ENCODE measurements at places on chromosomes 4 and X.

DNA sequence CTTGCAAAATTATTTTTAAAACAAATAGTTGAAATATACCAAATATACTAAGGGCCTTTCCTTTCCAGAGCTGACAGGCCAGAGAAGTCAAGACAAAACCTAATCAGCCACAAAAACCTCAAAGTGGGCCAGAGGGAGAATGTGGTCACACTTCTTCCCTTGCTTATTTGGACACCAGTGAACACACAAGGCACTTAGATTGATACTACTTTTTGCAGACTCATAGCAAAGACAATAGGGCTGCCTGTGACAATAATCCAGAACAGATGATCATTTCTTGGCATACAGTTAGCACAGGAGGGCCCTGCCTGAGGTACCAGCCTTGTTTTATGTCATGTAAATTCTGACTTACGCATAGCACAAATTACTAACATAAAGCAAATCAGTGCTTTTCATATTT is 215.7 kb upstream of the NEIL3 start:
- no peak for DNase-seq

DNA sequence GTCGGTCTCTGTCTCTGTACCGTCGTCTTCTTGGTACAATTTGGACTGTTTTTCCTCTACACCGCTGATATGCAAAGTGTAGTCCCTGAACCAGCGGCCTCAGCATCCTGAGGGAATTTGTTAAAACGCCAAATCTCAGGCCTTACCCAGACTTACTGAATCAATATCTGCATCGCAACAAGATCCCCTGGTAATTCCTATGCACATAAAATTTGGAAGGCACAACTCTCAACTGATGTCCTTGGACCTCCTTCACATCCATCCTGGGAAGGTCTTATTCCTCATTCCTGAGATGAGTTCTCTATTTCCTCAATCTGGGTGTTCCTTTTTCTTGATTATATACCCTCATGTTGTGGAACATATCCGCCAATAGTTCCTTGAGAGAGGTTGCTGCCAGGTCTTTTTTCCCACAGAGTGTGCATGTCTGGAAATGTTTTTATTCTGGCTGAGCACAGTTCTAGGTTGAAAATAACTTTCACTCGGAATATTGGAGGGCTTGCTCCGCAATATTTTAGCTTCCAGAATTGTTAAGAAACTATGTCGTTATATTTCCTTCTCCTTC is 738 bp upstream of the HPF1 start:
- DNase-seq = no peak

DNA sequence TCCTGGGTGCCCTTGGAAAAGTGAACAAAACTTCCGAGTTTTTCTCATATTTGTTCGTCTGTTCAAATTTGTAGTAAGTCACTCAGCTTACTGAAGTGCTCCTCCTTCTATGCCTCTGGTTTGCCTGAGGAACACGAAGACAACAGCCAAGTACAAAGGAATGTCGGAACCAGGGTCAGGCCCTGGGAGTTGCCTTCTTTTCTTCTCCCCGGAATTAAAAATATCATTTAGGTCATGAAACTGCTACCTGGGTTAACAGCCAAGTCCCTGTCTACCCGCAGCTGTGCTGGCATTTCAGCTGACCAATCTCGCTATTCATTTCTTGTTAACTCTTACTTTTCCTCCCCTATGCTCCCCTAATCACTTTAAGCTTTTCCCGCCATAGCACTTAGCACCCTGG is 137.6 kb upstream of the TEX13D start:
- no peak for DNase-seq

- DNase-seq = no peak
Observed at GRCh38 chr4:169167957-169168858, 102.5 kb downstream of the SH3RF1 start.

DNA sequence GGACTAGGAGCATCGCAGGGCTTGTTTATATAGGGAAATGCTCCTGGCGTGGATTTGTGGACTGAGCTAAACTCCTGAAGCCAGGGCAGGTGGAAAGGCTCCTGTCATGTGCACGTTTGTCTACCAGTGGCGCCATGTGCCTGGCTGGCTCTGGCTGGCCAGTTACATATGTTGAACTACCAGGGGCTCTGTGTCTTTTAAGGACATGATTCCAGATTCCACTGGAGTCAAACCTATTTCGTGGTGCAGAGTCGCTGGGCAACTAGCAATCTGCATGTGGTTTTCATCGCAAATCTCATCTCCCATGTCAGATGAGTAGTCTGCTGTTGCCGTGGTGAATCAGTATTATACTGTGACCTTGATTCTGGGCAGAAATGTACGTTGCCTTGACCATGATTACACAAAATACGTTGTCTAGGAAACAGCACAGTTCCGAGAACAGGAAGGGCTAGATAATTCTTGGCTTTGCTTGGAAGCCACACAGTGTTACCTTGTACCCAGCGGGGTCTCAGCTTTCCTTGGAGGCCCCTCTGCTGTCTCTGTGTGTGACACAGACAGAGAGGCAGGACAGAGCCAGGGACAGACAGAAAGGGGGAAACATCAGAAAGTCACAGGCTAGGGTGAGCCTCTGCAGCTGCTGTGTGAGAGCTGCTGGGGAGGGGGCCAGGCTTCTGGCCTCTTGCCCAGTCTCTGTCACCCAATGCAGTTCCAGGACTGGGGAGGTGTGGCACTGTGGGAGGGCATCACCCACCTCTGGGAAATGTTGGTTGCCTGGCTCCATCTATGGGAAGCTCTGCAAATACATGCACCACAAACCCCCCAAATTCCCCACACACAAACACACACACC is 19.2 kb downstream of the PNMA6E start:
- DNase-seq = no peak

DNA sequence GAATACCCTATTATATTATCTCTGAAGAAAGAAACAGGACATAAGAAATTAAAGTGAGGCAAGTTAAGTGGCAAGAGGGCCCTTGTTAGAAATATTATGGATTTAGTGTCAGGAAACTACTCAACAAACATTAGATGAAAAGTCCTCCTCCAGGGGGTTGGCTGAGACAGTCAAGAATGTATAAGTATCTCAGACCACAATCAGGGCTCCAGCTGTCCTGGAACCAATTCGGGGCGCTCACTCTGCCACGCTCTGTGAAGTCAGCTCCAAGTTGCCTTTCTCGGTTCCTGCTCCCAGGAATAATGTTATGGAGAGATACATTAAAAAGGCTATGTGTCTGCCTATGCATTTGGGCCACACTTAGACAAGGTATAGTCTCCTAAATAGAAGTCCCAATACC is 73.3 kb downstream of the RASGEF1B start:
- DNase-seq = no peak

DNA sequence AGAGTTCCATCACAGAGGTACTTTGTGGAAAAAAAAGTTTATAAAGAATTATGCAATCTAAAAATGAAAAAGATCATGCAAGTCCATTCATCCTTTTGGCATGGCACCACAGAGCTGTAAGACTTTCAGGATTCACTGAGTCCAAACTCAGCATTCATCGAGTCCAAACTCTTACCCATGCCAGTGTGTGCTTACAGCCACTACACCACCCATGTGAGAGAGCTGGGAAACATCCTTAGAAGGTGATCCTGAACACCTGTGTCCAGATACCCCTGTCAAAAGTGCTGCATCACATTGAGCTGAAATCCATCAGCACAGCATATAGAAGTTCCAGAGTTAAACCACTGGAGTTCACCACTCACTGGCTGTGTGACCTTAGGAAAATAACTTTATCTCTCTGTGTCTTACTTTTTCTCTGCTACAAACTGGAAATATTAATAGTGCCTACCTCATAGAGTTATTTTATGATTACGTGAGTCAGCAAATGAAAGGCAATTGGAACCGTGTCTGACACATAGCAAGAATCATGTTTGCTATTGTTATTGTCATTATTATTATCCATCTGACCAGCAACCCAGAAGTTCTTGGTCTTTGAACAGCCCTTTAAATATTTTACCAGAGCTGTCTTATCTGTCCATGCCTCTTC is 115.0 kb upstream of the FTHL17 start:
- no peak for DNase-seq

GRCh38 chrX:40007756-40008705 is 89.7 kb downstream of the BCOR start:
- DNase-seq = no peak

DNA sequence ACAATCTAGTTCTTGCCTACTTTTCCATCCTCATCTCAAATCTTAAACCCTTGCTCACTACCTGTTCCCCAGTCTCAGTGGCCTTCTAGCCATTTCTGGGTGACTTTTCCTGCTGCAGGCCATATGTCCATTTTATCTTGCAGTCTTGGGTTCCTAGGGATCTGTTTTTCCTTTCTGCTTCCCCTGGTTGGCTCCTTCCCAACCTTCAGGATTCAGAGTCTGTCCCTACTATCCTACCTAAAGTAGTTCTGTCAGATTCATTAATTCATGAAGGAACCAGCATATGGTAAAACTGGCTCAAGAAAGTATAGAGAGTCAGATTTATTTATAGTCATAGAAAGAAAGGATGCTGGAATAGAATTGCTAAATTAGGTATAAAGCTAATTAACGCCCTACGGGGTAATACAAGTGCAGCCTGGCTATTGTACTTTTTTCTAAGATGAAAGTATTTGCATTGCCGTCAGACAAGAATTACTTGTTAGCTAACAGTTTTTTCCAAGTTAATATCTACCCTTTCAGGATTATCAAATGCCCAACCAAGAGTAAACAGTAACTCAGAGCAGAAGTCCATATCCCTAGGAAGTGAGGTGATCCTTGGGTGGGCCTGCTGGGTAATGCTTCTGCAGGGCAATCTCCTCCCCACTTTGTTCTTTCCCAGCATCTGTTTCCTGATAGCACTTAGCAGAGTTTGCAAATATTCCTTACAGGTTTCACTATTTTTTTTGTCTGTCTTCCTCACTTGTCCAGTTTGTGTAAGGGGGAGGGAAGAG is 63.6 kb downstream of the REPS2 start:
- no peak for DNase-seq
